ENCODE measurements at places on chromosomes 5 and 9.
A peak's percentile ranks its signal among the peaks of the same experiment; 100 is the strongest.

- peak overlapping the region; percentile 94 for H3K4me3 ChIP-seq
- peaks cover 57% of the 10 kb centered on the region for H3K4me1 ChIP-seq
- peak overlapping the region; percentile 91 for H3K27ac ChIP-seq
- H3K27me3 ChIP-seq = no peaks in the 10 kb centered on the region
- no peaks in the 10 kb centered on the region for H3K36me3 ChIP-seq
- peak; percentile 56 for DNase-seq
Observed at GRCh38 chr9:4298255-4299004, 1.4 kb downstream of the GLIS3 start.

DNA sequence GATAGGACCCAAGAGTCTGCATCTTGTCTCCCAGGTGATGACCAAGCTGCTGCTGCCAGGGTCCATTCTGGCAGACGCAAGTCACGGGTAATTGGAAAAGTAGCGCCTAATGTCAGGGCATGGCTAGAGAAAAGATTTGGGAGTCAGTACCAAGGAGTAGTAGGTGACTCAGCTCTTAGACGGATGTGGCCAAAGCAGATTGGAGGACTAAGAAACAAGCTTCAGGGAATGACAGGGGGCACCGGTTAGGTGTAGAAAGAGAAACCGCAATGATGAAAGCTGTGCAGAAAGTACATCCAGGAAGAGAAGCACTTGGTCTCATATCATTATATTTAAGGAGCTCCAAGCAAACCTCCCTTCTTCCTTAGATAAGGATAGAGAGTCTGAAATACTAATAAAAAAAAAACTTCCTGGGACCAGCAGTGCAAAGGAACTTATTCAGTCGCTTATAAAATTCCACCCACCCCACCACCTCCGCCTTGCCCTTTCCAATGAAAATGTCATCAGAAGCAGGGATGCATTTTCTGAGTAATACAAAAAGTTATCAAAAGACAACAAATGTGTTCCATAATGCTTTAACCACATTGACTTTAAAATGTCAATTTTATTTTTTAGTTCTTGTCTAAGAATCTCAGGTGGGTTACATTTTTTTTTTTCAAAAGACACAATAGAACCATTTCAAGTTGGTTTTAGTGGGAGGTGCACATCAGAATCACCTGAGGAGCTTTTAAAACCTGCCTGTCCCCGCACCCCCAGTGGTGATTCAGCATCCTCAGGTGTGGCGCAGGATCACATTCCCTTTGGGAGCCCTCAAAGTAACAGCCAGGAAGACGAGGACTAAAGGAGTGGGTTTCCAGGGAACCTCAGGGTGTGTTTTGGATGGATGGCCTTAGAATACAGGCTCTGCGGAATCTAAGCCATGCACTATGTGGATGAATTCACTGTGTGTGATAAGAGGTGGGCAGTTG, 31.2 kb downstream of the PTPN3 start:
- peaks cover 8% of the 10 kb centered on the region for H3K4me1 ChIP-seq
- H3K27ac ChIP-seq = no peak overlapping the region

GRCh38 chr5:154301726-154302125, 111.2 kb downstream of the GALNT10 start:
- no peak overlapping the region for H3K27ac ChIP-seq
- no peaks in the 10 kb centered on the region for H3K27me3 ChIP-seq
- no peak overlapping the region for H3K4me3 ChIP-seq

GRCh38 chr5:132013711-132014110, 2.3 kb upstream of the ACSL6 start:
- H3K27me3 ChIP-seq = no peaks in the 10 kb centered on the region
- DNase-seq = no peak
- no peak overlapping the region for H3K4me3 ChIP-seq
- H3K4me1 ChIP-seq = no peaks in the 10 kb centered on the region

DNA sequence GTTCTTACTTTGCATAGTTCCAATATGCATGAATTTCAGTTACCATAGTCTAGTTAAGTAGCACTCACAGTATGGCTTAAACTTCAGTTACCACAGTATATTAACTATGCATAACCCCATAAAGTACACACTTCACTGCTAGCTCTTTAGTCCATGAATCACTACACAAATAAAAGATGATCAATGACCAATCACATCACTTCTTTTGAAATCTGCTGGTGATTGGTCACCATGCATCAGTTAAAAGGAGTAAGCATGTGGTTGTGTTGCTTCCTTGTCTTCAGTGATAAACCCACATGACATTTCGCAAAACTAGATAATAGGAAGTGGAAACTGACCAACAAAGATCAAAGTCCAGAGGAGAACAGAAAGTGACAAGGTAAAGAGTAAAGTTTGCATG, 79.0 kb downstream of the TAF11L14 start:
- no peaks in the 10 kb centered on the region for H3K36me3 ChIP-seq
- H3K4me3 ChIP-seq = no peak overlapping the region
- no peaks in the 10 kb centered on the region for H3K27me3 ChIP-seq
- H3K4me1 ChIP-seq = peaks cover 13% of the 10 kb centered on the region
